ENCODE measurements at places on chromosomes 13 and 19.

DNA sequence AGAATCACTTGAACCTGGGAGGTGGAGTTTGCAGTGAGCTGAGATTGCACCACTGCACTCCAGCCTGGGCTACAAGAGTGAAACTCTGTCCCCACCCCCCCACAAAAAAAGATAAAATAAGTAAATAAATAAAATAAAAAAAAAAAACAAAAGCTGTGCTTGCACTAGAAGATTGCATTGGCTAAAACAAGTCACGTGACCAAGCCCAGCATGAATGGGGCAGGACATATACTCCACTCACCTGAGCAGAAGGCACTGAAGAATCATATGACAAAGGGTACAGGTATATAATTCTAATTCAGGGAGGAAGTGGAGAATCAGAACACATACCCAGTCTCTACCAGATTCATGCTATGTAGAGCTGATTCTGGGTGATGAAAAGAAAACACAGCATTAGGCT is 36.6 kb downstream of the CYP4F22 start:
- no peak for DNase-seq

GRCh38 chr19:7515645-7516151 is at the start of gene ZNF358:
ZNF358 (plus strand) TSS chr19:7516103; CDS start chr19:7519243, 3,140 bp downstream.
- DNase-seq: peak; percentile 73

DNA sequence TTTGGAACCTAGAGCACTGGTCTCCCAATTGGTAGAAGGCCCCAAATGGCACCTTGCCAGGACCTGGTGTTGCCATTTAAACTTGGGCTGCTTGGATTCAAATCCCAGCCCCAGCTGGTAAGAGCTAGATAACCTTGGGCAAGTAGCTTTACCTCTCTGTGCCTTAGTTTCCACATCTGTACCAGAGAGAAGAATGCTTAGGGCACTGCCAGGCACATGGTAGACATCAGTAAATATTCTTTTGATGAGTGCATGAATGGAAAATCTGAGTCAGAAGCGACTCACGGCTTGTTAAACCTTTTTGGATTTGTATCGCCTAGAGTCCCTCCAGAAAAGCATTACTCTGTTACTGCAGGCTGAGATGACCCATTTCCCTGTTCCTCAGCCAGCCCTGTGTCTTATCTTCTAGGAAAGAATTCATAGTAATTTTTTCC is 90.9 kb downstream of the SIPA1L3 start:
- no peak for DNase-seq

DNA sequence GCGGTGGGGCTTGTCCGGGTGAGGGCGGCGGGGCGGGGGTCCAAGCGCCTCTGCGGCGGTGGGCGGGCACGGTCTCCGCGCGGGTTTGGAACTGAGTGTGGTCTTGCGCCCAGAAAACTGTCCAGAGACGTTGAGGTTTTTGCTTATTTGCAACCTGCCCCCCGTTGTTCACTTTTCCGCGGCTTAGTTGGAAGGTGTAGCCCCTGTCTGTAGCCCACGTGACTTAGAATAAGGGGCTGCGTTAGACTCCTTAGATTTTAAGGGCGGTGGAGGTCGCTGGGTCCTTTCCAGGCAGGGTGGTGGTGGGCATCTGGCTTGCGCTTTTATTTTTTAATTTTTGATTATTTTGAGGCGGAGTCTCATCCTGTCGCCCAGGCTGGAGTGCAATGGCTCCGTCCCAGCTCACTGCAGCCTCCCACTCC is 748 bp downstream of the RPS15 start:
- DNase-seq: no peak

DNA sequence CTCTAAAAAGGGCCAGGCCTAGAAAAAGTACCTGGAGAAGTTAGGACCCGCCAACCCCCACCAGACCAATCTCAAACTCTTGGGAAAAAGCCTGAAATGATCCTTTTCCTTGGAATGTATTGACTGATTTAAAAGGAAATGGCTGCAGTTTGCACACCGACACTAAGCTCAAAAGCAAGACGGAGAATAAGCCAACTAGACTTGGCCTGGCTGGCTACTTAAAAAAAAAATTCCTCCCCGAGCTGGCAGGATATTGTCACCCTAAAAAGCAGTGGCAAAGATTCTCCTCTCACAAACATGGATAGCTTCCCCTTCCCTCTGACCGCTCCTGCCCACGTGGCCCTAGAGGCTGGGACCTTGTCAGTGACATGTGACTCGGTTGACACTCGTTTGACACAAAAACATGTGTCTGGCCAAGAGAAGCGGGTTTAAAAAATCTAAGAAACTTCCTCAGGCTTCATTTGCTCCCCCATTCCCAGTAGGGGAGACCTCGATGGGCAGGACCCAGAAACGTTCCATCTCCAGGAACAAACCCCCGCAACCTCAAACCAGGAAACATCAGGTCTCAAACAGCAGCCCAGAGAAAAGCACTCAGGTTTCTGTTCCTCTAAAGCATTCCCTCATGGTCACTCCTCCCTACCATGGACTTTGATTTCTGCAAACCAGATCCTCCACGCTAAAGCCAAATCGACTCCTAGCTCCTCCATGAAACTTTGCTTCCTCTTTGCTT is 1.3 kb downstream of the RFX1 start:
- DNase-seq: peak; percentile 32
